Kidney tubule cell (primary cell): ENCODE measurements at places on chromosomes 12 and 14.

GRCh38 chr14:79576424-79576823, 634.9 kb downstream of the DIO2 start:
- DNase-seq, result no peak

- no peak for DNase-seq
These were observed 7.0 kb upstream of the RPS26 start for GRCh38 chr12:56034586-56035332.

DNA sequence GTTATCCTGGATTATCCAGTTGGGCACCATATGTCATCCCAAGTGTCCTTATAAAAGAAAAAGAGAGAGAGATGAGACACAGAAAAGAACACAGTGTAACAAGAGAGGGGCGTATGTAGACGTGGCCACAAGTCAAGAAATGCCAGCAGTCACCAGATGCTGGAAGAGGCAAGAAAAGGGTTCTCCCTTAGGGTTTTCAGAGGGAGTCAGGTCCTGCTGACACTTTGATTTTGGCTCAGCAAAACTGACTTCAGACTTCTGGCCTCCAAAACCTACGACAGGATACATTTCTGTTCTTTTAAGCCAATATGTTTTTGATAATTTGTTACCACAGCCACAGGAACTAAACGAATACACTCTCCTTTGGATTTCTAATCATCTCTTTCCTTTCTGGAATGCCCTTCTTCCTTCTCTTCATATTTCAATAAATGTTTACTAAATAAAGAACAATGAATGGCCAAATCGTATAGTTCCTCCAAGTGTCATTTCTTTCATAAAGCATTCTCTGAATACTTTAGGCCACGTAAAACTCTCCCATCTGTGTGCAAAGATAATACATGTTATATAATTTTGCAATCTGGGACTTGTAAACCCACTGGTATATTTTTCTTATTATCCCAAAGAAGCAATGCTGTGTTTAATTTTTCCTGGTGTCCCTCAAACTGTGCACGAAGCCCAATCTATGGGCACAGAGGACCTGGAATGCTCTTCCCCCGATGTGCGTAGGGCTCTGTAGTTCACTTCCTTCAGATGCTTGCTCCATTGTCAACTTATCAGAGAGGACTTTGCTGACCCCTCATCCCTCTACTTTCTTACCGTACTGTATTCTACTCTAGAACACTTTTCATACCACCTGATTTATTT, 303.6 kb downstream of the CEP128 start:
- no peak for DNase-seq

- DNase-seq, result no peak
These were observed 1006.7 kb downstream of the DIO2 start for GRCh38 chr14:79204591-79204990.

GRCh38 chr12:29110506-29111442, 38.3 kb upstream of the FAR2 start:
- no peak for DNase-seq

- DNase-seq, result peak; percentile 91
These were observed 536.3 kb upstream of the CCDC196 start for GRCh38 chr14:65949711-65950516.

DNA sequence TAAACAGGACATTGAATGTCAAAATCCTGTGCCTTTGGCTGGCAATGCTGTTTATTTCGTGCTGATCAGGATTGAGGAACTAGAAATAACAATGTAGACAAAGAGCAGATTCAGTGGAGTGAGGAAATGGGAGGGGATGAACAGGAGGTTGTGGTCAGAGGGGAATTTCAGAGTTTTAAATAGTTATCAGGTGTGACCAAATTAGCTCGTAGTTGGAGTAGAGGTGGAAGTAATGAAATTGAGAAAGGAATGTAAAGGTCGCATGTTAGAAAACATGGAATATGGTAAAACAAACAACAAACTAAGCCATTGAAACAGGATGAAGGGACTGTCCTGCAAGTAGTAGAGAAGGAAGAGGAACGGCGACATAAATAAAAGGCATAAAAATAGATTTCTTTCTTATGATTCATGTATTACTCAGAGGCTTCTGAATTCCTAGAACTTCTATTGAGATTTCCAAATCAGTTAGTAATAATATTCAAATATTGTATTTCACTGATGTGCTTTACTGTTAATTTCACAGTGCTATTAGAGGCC, 9.5 kb upstream of the SAV1 start:
- peak; percentile 92 for DNase-seq

GRCh38 chr14:84770030-84770429, 759.9 kb upstream of the FLRT2 start:
- DNase-seq, result peak; percentile 5

DNA sequence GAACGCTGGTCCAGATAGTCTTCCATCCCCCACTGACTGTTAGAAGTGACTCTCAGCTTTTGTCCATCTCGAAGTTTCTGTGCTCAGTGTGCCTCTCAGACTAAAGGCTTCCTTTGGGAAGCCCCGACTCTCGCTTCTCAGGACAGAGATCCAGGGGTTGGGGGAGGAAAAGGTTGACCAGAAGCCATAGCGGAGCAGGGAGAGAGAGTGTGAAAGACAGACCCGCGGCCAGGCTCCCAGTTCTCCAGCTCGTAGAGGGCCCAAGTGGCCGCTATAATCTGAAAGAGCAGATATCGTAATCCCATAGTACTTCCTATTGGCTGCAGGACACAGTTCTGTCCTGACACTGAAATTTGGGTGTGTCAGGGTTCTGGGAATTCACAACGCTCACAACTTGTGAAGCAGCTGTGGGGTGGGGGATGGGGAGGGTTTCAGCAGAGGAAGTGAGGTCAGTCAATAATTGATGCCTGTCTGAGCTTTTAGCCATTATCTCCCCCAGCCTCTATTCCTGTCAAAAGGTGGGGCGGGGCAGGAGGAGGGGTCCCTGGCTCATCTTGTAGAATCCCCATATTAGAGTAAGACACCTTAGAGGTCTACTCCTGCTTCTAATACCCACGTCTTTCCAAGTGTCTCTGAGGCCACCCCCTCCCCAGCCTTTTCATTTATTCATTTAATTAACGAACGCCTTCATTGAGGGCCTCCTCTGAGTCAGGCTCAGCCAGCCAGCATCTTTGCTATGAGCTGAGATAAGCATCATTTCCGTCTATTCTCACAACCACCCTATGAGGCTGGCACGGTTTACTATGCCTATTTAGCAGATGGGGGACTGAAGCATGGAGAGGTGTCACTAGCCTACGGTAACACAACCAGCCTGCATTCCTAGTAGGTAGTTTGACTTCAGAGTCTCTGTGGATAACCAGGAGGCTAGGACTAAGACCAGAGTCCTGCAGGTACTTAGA, 1.6 kb upstream of the ACVRL1 start:
- DNase-seq, result no peak

DNA sequence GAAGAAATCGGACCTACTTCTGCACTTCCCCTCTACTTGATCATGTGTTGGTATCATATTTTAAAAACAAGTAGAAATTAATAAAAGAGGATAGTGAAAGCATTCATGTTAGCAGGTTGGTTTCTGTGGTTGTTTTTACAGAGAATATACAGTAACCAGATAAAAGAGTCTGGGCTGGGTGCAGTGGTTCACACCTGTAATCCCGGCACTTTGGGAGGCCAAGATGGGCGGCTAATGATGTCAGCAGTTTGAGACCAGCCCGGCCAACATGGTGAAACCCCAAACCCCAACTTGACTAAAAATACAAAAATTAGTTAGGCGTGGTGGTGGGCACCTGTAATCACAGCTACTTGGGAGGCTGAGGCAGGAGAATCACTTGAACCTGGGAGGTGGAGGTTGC, 55.9 kb downstream of the LRP6 start:
- no peak for DNase-seq

- no peak for DNase-seq
These were observed at the start of gene PLA2G1B for GRCh38 chr12:120327593-120327992. Gene PLA2G1B, minus strand, starts transcription at chr12:120327779. Its CDS starts 26 bp downstream, at chr12:120327753.

DNA sequence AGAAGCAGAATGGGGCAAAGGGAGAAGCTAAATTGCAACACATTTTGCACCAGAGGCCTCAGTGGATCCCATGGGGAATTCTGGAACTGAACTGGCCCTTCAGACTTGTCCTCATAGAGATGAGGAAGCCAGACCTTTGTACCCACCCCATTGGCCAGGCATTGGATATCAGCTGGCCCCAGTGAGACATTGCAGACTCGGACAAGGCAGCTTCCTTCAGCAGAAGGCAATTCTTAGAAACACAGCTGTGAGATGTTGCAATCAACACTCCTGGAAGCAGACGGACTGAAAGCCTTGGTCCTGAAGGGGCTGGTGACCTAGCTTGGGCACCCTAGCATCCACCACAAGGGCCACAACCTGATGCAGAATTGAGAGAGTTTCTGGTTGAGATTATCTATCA, 218.1 kb downstream of the MSRB3 start:
- no peak for DNase-seq

- peak; percentile 84 for DNase-seq
These were observed 668 bp downstream of the TRIP11 start for GRCh38 chr14:92039063-92039718.

DNA sequence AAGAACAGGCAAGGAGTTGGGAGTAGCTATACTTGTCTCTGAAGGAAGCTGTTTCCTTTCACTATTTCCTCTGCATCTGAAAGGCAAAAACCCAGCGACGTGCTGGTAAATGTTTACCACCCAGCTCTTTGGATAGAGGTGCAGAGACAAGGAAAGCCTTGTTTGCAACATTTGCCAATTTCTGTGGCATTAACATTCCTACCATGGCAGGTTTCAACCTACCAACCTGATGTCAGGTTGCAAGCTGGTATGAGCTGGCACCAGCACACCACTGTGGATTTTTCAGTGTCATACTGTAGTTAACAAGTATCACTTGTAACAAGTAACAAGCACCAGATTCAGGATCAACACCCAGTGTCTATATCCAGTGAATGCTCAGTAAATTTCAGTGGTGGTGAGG, 294.8 kb upstream of the TMPO start:
- DNase-seq, result no peak

GRCh38 chr12:103928682-103929045, 1.5 kb upstream of the HSP90B1 start:
- peak; percentile 11 for DNase-seq

GRCh38 chr14:51786227-51786626, 74.2 kb upstream of the GNG2 start:
- DNase-seq, result no peak

DNA sequence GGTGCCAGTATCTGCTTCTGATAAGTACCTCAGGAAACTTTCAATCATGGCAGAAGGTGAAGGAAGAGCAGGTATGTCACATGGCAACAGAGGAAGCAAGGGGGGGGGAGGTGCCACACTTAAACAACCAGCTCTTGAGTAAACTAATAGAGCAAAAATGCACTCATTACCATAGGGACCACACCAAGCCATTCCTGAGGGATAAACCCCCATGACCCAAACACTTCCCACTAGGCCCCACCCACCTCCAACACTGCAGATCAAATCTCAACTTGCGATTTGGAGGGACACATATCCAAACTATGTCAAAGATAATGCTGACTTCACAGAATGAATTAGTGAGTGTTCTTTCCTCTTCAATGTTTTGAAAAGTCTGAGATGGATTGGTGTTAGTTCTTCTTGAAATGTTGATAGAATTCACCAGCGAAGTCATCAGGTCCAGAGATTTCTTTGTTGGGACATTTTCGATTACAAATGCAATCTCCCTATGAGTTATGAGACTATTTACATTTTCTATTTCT, 16.6 kb downstream of the TFCP2 start:
- DNase-seq, result peak; percentile 36
